B cell (primary cell): ENCODE measurements at places on chromosomes 6 and 20.
A peak's percentile ranks its signal among the peaks of the same experiment; 100 is the strongest.

DNA sequence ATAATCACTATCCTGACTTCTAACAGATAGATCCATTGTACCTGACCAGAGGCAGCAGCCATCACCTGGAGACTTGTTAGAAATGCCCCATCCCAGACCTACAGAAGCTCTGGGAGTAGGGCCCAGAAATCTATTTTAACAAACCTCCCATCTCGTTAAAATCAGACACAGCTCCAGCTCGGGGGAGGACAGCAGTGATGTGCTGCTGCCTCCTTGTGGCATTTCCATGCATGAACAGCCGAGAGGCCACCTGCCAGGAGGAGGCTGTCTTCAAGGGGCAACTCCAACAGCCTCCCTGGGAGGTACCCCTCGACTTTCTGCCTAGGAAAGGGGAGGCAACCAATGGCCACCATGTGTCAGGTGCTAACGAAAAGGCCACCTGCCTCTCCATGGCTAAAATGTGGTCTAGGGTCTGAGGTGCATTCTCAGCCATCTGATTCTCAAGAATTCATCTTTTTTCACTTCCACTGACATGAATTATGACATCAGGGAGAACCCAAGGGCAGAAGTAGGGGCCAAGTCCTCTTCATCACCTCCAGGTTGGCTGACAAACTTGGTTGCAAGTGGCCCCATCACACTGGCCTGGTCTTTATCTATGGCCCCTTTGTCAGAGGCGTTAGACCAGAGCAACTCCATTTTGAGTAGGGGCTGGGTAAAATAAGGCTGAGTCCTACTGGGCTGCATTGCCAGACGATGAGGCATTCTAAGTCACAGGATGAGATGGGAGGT is 12.2 kb upstream of the KCNK15 start:
- peak; percentile 61 for DNase-seq

GRCh38 chr6:47741807-47742206 is 40.0 kb upstream of the OPN5 start:
- no peak for DNase-seq

GRCh38 chr20:44861531-44862006 is 23.9 kb upstream of the YWHAB start:
- no peak for DNase-seq

DNA sequence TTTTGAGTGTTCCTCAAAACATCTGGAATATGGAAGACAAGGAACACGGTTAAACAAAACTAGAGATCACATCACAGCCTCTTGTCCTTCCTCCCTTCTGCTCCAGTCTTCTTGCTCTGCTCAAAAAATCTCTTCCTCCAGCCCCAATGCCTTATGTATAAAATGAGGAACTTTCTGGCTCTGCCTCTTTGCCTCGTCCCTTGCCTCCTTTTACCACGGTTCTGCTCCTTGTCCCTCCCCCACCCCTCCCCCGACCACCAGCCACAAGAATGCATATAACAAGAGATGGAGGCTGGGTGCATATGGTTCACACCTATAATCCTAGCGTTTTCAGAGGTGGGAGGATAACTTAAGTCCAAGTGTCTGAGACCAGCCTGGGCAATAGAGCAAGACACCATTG is 43.6 kb downstream of the PLAGL2 start:
- DNase-seq = no peak

- no peak for DNase-seq
Observed at GRCh38 chr6:29462022-29462421, 5.1 kb downstream of the OR2H1 start.

- no peak for DNase-seq
Observed at GRCh38 chr20:3315136-3315535, 76.1 kb upstream of the SLC4A11 start.

GRCh38 chr6:133136177-133136880 is 104.8 kb upstream of the EYA4 start:
- no peak for DNase-seq

GRCh38 chr6:116533233-116533957 is 12.1 kb downstream of the TRAPPC3L start:
- no peak for DNase-seq

GRCh38 chr6:116144605-116145004 is 18.7 kb upstream of the COL10A1 start:
- DNase-seq = no peak

DNA sequence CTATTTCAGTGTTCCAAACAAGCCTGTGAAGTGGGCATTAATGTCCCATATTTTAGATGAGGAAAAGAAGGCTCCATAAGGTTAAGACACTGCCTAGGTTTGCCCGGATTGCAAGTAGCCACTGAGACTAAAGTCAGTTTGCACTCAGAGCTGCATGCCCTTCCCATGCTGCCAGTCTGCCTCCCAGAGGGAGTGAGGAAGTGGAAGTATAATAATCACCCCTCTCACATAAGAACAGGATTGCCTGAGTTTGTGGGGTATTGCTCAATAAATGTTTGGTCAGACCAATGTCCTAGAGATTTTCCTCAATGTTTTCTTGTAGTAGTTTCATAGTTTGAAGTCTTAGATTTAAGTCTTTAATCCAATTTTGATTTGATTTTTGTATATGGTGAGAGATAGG is 43.9 kb upstream of the CLIC5 start:
- no peak for DNase-seq

GRCh38 chr6:126361832-126362440 is 22.0 kb downstream of the CENPW start:
- no peak for DNase-seq

DNA sequence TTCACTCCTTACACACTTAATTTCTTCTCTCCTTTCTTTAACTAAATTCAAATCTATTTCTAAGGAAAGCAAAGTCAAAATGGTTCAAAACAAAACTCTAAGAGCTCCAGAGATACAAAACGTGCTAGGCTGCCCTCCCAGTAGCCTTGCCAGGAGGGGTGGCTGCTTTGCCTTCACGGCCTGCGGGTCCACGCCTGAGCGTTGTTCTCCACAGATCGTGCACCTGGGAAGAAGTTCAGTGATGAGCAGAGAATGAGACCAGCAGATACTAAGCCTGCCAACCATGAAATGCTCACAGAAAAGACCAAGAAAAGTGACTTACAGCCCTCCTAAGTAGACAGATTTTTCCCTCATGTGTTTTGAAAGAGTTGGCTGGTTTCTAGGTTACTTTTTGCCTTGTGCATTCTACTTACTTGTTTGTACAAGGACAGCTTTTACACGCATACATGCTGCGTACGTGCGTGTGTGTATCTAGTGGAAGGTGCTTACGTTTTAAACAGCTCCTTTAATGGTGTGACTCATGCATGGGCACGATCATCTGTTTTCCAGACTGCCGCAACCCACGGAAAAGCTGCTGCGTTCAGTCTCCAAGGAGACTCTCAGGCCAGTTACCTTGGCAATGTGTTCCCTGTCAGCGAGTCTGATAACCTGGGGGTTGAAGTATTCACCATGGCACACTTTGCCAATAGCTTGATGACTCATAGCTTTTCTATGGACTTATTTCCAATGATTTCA is 32.4 kb upstream of the PBOV1 start:
- no peak for DNase-seq

- no peak for DNase-seq
Observed at GRCh38 chr20:58148891-58149290, 79.6 kb downstream of the ANKRD60 start.

- no peak for DNase-seq
Observed at GRCh38 chr20:1060985-1061384, 57.4 kb upstream of the PSMF1 start.

GRCh38 chr6:119022796-119023195 is 55.7 kb downstream of the FAM184A start:
- DNase-seq = no peak

- DNase-seq = peak; percentile 71
Observed at GRCh38 chr20:2521369-2522305, 12.9 kb upstream of the ZNF343 start.

- DNase-seq = peak; percentile 45
Observed at GRCh38 chr20:34473262-34473883, 42.8 kb upstream of the DYNLRB1 start.

DNA sequence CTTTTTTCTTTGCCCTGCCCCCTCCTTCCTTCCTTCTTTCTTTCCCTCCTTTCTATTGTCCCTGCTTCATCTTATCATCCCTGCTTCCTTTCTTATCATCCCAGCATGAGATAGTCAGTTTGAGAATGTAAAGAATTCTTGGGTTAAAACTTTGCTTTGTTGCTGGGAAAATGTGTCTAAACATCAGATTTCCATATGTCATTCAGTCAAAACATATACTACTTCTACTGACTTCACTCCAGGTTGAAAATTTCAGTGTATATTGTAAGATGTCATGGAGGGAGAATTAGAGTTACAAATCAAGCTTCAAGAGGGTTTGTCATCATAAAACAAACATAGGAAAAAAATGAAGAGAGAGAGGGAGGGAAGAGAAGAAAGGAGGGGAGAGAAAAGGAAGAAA is 358.4 kb upstream of the SOX4 start:
- no peak for DNase-seq

- DNase-seq = no peak
Observed at GRCh38 chr6:111591901-111592461, 13.7 kb downstream of the TRAF3IP2 start.

GRCh38 chr6:11179419-11180202 is 52.9 kb downstream of the NEDD9 start:
- DNase-seq = no peak

DNA sequence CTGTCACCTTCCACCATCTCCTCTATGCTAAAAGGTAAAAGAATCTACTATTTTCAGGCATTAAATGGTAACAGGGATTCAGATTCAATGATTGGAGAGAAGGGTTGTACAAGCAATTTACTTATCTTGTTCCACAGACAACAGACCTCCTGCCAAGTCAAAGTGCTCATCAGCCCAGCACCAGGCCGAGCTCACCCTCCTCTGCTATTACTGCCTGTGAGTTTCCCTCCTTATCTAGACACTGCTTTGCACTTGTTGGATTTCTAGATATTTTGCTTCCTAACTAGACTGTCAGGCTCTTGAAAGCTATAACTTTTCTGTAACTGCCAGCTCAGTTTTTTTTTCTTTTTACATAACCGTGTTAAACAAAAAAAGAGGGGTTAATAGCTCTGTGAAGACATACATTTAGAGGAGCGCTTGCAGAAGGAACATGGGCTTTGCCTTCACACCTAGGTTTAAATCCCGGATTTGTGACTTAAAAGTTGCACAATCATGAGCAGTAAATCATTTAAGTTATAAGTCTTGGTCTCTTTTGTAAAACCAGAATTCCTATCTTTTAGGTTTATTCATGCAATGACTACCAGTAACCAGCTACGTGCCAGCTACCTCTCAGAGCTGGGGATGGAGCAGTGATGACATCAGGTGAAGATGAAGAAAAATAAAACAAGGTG is 1.1 kb upstream of the FAM162B start:
- DNase-seq = no peak

GRCh38 chr6:147868427-147869190 is 360.1 kb downstream of the SAMD5 start:
- DNase-seq = no peak

GRCh38 chr6:143647732-143648131 is 30.0 kb upstream of the PHACTR2 start:
- no peak for DNase-seq

- DNase-seq = no peak
Observed at GRCh38 chr6:16349544-16349943, 111.2 kb downstream of the GMPR start.
